K562 (cell line): ENCODE measurements at places on chromosomes 1 and 21. TPM values are rescaled to one million over a fixed set of nuclear protein-coding genes. Genes with fewer than 3 reads are reported as not detected.

DNA sequence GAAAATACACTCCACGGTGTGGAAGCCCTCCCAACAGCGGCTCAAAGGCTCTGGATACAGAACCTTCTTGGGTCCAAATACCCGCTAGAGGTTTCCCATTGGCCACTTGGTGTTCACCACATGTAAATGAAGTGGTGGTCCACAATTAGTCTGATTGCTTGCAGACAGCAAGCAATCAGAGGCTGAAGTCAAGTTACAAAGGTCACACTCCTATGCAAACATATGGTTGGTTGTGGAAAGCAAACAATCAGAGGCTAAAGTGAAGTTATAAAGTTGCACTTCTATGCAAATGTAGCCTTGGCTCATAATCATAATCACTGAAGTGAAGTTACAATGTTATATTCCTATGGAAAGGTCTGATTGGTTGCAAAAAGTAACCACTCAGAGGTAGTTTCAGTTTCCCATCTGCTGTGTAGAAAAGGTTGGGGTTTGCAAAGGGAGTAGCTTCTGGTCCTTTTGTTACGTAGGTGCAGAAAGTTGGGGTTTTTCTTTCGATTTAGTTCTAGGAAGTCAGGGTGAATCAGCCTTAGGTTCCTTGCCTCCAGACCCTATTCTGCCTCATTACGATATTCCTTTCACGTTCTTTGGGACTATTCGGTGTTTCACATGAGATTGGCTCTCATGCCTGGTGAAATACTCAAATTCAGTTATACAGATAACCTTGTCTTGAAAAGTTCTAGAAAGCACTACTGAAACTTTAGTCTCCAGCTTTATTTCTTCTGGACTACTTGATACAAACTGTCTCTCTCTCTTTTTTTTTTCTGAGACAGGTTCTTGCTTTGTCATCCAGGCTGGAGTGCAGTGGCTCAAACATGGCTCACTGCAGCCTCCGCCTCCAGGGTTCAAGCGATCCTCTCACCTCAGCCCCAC, 36.7 kb upstream of the MTF2 start:
- H3K4me3 ChIP-seq, result peak overlapping the region; percentile 29
- H3K27ac ChIP-seq, result peak overlapping the region; percentile 38; the same call in 2 of the 3 replicates
- no peaks in the 10 kb centered on the region; the same call in 2 of the 3 replicates for H3K4me1 ChIP-seq
- no peaks in the 10 kb centered on the region for H3K36me3 ChIP-seq

DNA sequence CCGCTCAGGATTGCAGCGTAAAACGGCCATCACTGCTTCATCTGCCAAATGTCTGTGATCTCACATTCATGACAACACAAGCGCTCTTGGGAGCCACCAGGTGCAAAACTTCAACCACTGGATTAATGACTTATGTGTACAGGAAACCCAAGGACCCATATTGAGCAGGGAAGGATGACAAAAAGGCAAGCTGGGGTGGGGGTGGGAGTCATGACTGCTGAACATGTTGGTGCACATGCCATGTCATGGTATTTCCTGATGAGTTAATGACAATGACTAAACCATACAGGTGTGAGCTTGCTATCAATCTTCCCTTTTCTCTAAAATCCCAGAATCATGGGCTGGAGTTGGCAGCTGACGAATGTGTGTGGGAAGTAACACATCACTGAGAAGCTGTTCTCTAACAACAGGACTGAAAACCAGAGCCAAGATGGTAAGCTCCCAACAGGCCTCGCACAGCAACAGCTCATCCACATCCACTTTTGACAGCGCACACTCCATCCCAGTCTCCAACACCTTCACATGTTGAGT, 3.1 kb upstream of the SH2D5 start:
- H3K4me3 ChIP-seq, result no peak overlapping the region
- no peak for DNase-seq
- H3K27ac ChIP-seq, result no peak overlapping the region
- H3K4me1 ChIP-seq, result peaks cover 23% of the 10 kb centered on the region
- H3K27me3 ChIP-seq, result no peaks in the 10 kb centered on the region; the same call in 2 of the 3 replicates
- H3K36me3 ChIP-seq, result peaks cover 38% of the 10 kb centered on the region; the same call in 2 of the 3 replicates

DNA sequence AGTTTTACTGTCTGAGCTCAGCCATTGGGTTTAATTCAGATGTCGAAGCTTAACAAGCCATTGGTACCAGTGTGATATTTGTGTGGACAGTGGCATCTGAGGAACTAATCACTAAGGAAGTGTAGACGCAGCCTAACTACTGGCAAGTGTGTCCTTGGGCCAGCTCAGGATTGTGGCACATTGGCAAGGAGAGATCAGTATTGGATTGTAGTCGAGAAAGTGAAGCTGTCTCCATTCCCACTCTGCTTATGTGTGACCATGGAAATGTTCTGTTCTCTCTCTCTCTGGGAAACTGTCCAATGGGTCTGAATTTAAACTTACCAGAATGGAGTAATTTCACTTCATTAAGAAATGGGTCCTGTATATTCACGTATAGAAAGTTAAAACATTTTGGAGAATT, 112.2 kb downstream of the ITSN1 start:
- no peaks in the 10 kb centered on the region for H3K27me3 ChIP-seq
- H3K36me3 ChIP-seq, result no peaks in the 10 kb centered on the region
- H3K4me3 ChIP-seq, result no peak overlapping the region
- no peak overlapping the region; the same call in 2 of the 3 replicates for H3K27ac ChIP-seq
- no peak for DNase-seq

- no peak overlapping the region for H3K27ac ChIP-seq
- H3K4me1 ChIP-seq, result no peaks in the 10 kb centered on the region
- H3K36me3 ChIP-seq, result no peaks in the 10 kb centered on the region
- H3K4me3 ChIP-seq, result no peak overlapping the region
- no peak for DNase-seq
- H3K27me3 ChIP-seq, result no peaks in the 10 kb centered on the region
These were observed 64.3 kb upstream of the HOOK1 start for GRCh38 chr1:59750328-59751003.

GRCh38 chr1:152388889-152389288, 25.2 kb downstream of the CRNN start:
- H3K4me3 ChIP-seq, result no peak overlapping the region
- no peaks in the 10 kb centered on the region for H3K36me3 ChIP-seq
- no peaks in the 10 kb centered on the region for H3K27me3 ChIP-seq
- no peaks in the 10 kb centered on the region for H3K4me1 ChIP-seq
- DNase-seq, result no peak
- H3K27ac ChIP-seq, result no peak overlapping the region

The CFHR3 gene
- 0.16 and 0.47 TPM in 2 replicates for total RNA-seq

- peak; percentile 68 for DNase-seq
- H3K27me3 ChIP-seq, result no peaks in the 10 kb centered on the region
- no peak overlapping the region for H3K27ac ChIP-seq
- no peak overlapping the region for H3K4me3 ChIP-seq
- H3K4me1 ChIP-seq, result no peaks in the 10 kb centered on the region
These were observed 22.7 kb downstream of the UTP25 start for GRCh38 chr1:209850342-209850979.

The TDRD5 gene
- 0.07 and 0.33 TPM in 2 replicates for total RNA-seq

- H3K27ac ChIP-seq, result no peak overlapping the region
- DNase-seq, result no peak
These were observed 46.6 kb downstream of the WLS start for GRCh38 chr1:68185743-68186142.

- H3K36me3 ChIP-seq, result no peaks in the 10 kb centered on the region
- DNase-seq, result no peak
These were observed 3.8 kb upstream of the ZBTB21 start for GRCh38 chr21:42013931-42014330.

DNA sequence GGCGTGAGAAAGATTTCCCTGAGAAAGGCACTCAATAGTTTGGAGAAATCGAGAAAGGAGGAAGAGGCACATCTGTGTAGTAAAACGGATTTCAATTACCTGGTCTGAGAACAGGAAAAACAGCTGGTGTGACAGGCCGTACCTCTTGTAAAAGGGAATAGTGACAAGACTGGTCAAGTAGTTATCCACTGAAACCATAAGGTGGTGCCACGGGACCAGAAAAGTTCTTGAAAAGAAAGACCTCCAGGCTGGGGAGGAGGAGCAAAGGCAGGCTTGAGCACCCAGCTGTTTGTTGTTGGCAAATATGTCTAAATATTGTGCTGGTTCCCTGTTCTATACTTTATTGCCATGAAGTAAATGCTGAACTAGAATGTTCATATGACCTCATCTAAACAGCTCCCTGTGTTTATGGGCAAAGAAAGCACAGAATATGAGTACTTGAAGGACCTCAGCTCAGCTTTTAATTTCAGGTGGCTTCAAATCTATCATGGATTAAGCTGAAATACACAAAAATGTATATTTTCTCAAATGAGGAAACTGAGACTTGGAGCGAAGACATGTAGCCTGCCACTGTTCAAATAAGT, 4.0 kb downstream of the HAO2 start:
- no peak for DNase-seq
- H3K27me3 ChIP-seq, result 0 out of 3 replicates have a peak, but pooled peaks cover 2% of the 10 kb centered on the region
- H3K4me3 ChIP-seq, result no peak overlapping the region
- no peaks in the 10 kb centered on the region for H3K4me1 ChIP-seq
- no peaks in the 10 kb centered on the region for H3K36me3 ChIP-seq

The AADACL3 gene
- total RNA-seq, result not detected in 2 replicates

- H3K27me3 ChIP-seq, result peaks cover 14% of the 10 kb centered on the region
- no peak overlapping the region for H3K4me3 ChIP-seq
- H3K36me3 ChIP-seq, result no peaks in the 10 kb centered on the region
- H3K27ac ChIP-seq, result no peak overlapping the region
- H3K4me1 ChIP-seq, result no peaks in the 10 kb centered on the region; the same call in 2 of the 3 replicates
- no peak for DNase-seq
These were observed 85.8 kb upstream of the IPO9 start for GRCh38 chr1:201742955-201743805.

The LRRC71 gene
- total RNA-seq, result 0.45 and 1.2 TPM in 2 replicates

- peaks cover 90% of the 10 kb centered on the region for H3K27me3 ChIP-seq
- H3K4me3 ChIP-seq, result peak overlapping the region; percentile 15; the same call in 1 of the 2 replicates
- no peak overlapping the region for H3K27ac ChIP-seq
- peaks cover 42% of the 10 kb centered on the region for H3K4me1 ChIP-seq
- no peaks in the 10 kb centered on the region for H3K36me3 ChIP-seq
- DNase-seq, result no peak
These were observed 319 bp downstream of the HES2 start for GRCh38 chr1:6419397-6419803.

DNA sequence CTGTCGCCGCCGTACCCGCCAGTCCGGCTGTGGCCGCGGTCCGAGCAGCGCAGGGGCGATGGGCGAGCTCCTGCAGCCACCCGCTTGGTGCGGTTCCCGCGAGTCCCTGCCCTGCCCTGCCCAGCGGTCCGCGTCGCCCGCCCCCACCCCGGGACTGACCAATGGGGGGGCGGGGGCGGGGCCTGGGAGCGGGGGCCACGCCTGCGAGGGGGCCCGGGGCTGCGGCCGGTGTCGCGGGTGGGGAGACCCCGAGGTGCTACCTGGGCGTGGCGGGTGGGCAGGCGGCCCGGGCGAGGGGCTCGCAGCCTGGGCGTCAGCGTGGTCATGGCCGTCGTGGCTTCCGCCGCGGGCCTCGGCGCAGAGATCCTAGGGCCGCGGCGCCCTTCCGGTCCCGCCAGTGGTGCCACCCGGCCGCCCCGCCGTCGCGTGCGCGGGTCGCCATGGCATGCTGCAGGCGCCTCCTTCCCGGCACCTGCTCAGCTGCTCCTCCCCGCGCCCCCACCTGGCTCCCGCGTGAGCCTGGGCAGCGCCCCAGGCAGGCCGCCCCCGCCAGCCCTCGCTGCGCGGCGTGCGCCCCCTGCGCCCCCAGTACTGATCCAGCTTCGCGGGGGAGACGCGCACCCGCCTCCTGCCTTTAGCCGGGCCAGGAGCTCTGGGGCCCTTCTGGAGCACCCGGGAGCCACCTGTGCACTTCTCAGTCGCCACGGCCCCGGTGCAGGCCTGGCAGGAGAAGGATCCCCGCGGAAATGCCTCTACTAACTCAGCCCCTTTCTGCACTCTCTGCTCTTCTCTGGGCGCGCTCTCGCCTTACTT, at the start of gene BMP8B:
Gene BMP8B (minus strand): TSS at position 108 of the 813 bp plus-strand sequence. CDS start 380 bp downstream, outside the sequence.
- no peaks in the 10 kb centered on the region; the same call in 1 of the 3 replicates for H3K4me1 ChIP-seq
- DNase-seq, result peak; percentile 99
- H3K27me3 ChIP-seq, result peaks cover 6% of the 10 kb centered on the region; the same call in 1 of the 2 replicates
- H3K27ac ChIP-seq, result peak within 1 kb of the TSS; percentile 69

DNA sequence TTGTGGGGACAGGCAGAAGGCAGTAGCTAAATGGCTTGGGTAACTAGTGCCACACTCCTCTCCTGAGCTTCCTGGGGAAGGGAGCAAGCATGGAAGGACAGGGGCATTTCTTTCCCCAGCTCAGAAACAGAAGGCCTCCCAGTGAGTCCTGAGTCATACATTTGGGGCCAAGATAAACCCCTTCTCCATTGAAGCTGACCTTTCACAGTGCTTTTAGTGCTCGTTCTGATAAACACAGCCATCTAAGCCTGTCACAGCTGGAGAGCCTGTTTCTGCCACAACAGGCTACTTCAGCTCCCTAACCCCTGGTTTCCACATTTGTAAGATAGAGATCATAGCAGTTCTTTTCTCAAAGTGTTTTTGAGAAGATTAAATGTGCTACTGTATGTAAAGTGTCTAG, 374.0 kb downstream of the LMX1A start:
- H3K4me1 ChIP-seq, result no peaks in the 10 kb centered on the region
- no peaks in the 10 kb centered on the region for H3K27me3 ChIP-seq
- H3K36me3 ChIP-seq, result no peaks in the 10 kb centered on the region
- H3K27ac ChIP-seq, result no peak overlapping the region
- DNase-seq, result no peak

DNA sequence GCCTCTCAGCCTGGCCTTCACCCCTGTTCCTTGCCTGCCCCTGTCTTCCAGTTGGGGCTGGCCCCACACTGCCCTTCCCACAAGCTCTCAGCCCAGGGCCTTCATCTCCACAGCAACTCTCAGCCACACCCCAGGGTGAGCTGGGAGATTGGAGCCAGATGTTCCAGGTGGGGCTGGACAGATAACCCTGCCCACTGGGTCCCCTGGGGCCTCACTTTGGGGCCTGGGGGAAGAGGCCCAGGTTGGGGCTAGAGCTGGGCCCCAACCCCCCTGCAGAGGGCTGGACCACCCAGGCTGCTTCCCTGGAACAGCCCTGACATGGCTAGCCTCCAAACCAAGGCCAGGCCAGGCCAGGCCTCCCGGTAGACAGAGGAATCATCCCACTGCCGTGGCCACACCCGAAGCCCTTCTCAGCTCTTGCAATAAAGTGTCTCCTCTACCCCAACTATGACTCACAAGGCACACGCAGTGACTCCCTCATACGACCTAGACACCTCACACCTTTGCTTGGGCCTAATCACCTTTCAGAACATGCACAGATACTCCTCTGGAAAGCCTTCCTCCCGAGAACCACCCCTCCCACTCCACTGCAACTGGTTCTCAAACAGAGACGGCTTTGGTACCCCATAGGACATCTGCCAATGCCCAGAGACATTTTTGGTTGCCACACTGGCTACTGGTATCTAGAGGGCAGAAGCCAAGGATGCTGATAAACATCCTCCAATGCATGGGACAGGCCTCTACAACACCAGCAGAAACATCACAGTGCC, 22.2 kb downstream of the SLC2A1 start:
- peak overlapping the region; percentile 74 for H3K27ac ChIP-seq
- peaks cover 92% of the 10 kb centered on the region for H3K36me3 ChIP-seq

DNA sequence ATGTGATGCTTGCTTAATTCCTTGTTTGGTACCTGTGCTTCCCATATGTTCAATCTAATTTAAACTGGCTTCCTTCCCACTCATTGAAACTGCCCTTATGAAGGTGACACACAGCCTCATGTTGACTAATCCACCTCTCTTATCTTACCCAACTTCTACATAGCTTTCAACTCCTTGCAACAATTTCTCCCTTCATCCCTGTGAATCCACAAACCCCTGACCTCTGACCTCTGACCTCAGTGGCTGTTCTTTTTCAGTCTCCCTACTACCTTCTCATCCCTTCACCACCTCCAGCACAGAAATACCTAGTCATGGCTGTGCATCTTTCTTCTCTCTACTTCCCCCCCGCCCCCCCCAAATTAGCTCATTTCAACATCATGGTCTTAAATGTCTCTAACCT, 144.5 kb downstream of the TTLL7 start:
- DNase-seq, result no peak
- no peak overlapping the region for H3K27ac ChIP-seq
- no peaks in the 10 kb centered on the region for H3K36me3 ChIP-seq
- no peaks in the 10 kb centered on the region for H3K27me3 ChIP-seq

The FAM110D gene
- 0.58 and 0.62 TPM in 2 replicates for total RNA-seq
